ENCODE measurements at places on chromosomes 1 and 21. TPM values are rescaled to one million over a fixed set of nuclear protein-coding genes. Genes with fewer than 3 reads are reported as not detected.

The ATP1A2 gene
- 68.2 TPM for total RNA-seq

GRCh38 chr1:171742577-171742922 is 685 bp upstream of the VAMP4 start:
- DNase-seq = no peak

DNA sequence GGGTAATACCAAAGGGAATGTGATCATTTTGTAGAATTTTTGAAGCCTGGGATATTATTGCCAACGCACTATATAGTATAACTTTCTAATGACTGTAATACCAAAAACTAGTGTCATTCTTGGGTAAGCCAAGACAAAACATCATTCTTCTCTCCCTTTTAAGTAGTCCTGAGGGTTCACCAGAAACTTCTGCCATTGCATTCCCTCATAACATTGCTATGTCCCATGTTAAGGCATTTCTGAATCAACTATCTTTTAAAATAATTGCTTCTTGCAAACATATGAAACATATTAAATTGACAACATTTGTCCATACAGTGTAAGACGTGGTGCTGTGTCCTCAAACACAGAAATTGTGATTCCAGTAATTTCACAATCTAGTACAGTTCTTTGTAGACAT is 29.9 kb upstream of the C1orf21 start:
- DNase-seq = no peak

DNA sequence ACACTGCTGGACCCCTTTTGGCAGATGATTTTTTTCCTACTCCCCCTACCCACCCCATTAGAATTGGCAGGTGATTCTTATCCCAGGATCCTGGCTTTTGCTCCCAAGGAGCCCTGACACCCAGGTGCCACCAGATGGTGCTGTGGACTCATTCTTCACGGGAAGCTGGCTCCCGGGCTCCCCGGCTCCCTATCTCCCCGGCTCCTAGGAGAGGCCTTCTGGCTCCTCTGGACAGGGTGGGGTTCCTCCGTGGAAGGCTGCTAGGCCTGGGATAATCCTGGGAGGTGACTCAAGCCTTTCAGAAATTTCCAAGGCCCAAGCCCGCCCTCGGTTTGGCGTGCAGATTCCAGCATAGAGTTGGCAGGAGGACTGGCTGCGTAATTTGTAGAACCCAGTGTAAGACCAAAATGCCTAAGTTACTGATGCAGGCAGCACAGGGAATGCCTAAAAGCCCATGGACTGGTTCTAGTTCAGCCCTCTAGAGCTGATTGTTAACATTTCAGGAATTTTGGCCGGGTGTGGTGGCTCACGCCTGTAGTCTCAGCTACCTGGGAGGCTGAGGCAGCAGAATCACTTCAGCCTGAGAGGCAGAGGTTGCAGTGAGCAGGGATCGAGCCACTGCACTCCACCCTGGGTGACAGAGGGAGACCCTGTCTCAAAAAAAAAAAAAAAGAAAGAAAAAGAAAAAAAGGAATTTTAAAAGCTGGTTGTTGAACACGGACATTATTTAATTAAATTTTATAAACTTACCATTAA is 6.8 kb upstream of the BSDC1 start:
- DNase-seq = peak; percentile 64

- no peak for DNase-seq
Measured at GRCh38 chr1:211648980-211649934, 26.2 kb downstream of the NEK2 start.

DNA sequence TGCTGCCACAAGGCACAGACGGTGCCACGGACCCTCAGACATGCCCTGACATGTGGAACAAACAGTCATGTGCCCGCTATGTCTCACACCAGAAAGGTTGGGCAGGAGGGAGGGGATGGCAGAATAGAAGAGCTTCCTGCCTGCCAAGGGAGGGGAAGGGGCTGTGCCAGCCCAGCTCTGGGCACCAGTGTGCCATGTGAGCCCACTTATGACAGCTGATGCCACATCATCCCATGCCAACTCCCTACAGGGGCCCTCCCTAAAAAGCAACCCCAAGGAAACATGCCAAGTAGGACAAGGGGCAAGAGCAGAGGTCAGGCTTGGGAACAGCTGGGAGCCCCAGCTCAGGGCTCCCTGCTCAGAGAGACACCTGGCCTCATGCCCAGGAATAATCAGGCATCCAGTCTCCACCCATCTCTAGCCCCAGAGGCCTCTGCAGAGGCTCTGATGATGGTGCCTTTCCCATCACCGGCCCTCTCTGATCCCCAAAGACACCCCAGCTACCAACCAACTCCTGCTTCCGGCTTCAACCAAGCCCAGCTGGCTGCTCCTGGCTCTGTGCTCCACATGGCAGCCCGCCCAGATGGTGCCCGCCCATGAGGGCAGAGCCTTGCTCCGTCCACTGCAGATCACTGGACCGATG is 10.3 kb downstream of the ADGRB2 start:
- DNase-seq = no peak

The CELA3A gene
- total RNA-seq = not detected

- DNase-seq = no peak
Measured at GRCh38 chr1:58585581-58586151, 8.6 kb upstream of the TACSTD2 start.

DNA sequence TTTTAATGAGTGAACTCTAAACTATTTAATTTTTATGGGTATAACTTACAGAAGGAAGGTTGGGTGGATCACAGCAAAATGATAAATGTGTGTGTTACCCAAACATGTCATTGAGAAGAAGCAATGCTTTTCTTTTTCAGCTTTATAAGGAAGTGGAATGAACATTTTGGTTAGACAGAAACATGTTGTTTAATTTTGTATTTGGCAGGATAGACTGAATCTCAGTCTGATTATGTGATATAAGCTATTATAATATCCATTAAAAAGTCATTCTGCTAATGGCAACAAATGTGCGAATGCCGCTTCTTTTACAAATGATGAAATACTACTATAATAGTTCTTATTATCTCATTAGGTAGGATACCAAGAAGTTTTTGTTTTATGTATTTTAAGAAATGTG is 281.9 kb upstream of the ZRANB2 start:
- DNase-seq = no peak

- DNase-seq = no peak
Measured at GRCh38 chr1:155300553-155301329, 497 bp downstream of the PKLR start.

The HIVEP3 gene
- 9.3 TPM for total RNA-seq

- DNase-seq = no peak
Measured at GRCh38 chr1:194341587-194341986, 1155.2 kb upstream of the B3GALT2 start.

- DNase-seq = no peak
Measured at GRCh38 chr1:12009318-12009947, 9.9 kb upstream of the MIIP start.

DNA sequence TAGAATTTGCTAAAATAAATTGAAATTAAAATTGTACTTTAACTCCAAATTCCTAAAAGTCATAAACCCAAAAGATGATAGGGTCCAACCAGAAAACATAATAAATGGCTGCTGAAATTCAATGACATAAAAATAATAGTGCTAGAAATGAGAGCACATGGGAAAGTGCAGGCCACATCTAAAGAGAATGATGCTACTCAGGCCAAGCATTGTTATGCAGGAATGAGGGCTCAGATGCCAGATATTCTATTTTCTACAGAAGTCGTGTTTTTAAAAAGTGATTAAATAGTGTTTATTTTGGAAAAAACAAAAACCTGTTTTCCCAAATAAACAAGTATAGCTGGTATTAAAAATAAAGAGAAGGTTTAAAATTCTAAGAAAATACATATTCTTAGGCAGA is 234.4 kb downstream of the KCNT2 start:
- DNase-seq = no peak

DNA sequence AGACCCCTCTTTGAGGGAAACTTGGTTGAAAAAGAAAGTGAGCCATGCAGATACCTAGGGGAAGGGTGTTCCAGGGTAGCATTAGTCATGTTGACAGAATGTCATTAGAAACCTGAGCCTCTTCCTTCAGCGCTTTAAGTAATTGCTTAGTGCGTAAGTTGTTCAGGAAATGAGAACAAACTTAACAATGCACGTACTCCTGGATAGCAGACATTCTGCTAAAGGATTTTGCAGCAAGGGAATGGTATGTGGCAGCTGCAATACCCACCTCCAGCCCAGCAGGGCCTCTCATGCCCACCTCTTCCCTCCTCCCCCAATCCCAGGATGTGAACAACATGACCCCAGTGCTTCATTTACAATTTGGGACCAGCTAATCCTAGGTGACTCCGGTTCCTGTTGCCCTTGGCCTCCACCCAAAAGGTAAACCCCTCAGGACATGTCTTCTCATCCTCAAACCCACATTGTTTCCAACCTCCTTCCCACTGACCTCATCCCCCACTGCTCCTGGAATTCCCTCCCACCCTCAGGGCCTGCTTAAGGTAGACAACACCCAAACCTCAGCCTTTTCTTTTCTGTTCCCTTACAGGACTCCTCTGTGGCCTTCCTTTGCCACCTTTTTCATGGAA is 98.0 kb upstream of the BCAR3 start:
- no peak for DNase-seq

The CNIH4 gene
- 35.8 TPM for total RNA-seq

Data from omental fat pad (tissue), 4 donors.